ENCODE measurements at places on chromosomes 2 and 18.

GRCh38 chr2:124171472-124172063 lies 146.5 kb downstream of the CNTNAP5 start:
- DNase-seq, result no peak

- DNase-seq, result no peak
These were observed 548.1 kb downstream of the ADCYAP1 start for GRCh38 chr18:1452821-1453220.

DNA sequence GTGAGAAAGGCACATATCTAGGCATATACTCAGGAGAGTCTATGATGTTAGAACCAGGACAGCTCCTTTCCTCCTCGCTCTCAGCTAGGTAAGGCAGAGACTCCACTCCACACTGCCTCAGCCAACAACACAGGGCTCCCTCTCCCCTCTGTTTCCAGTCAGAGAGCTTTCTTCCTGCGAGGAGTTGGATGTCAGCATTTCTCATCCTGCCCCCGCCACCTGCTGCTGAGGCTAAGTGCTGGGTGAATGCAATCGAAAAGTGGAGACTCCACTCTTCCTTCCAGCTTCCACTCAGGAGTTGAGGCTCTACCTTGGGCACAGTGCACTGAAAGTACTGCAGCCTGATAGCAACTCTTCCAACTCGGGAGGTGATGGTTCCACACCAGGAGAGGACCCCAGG lies 177.2 kb upstream of the RAB6C start:
- no peak for DNase-seq

- no peak for DNase-seq
These were observed 182.6 kb downstream of the ZNF804A start for GRCh38 chr2:184780944-184781343.

DNA sequence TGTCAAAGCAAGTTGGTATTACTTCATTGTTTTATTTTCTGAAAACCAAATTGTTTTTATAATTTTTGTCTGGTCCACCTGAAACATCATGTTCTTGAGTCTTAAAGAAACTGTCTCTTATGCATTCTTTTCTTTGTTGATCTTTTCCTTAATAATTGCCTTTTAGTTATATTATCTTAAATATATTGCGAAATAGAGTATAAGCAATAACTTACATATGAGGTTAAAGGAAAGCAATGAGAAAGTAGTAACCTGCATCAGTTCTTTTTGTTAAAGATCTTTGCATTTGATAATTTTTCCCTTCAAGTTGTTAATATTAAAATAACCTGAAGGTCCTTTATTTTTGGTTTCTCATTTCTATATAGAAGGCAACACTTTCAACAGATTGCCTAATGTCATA lies 315.0 kb downstream of the CTNNA2 start:
- DNase-seq, result no peak

GRCh38 chr2:222538535-222538934 lies 114.2 kb downstream of the SGPP2 start:
- no peak for DNase-seq

DNA sequence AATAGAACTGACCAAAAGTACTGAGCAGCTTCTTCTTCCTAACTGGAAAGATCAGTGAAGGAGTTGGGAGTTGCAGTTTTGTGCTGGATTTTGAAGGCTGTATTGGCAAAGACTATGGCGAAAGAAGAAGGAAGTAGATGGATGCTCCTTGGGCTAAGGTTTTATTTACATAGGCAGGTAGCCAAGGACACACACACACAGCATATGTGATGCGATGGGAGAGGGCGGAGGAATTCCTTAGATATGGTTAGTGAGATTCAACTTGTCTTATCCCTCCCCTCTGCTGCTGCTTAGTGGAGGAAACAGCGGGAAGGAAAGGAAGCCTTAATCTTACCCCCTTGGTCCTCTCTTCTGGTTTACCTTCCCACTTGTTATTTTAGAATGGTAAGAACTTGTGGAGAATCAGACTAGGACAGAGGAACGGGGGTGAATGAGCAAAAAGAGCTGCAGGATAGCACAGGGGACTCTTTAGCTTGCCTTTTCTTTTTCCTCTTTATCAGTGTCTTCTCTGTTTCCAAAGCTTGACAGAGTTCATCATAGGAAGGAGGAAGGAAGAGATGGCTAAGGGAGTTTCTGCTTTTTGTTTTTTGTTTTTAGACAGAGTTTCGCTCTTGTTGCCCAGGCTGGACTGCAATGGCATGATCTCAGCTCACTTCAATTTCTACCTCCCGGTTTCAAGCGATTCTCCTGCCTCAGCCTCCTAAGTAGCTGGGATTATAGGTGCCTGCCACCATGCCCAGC lies 87.9 kb downstream of the OSBPL6 start:
- DNase-seq, result no peak

DNA sequence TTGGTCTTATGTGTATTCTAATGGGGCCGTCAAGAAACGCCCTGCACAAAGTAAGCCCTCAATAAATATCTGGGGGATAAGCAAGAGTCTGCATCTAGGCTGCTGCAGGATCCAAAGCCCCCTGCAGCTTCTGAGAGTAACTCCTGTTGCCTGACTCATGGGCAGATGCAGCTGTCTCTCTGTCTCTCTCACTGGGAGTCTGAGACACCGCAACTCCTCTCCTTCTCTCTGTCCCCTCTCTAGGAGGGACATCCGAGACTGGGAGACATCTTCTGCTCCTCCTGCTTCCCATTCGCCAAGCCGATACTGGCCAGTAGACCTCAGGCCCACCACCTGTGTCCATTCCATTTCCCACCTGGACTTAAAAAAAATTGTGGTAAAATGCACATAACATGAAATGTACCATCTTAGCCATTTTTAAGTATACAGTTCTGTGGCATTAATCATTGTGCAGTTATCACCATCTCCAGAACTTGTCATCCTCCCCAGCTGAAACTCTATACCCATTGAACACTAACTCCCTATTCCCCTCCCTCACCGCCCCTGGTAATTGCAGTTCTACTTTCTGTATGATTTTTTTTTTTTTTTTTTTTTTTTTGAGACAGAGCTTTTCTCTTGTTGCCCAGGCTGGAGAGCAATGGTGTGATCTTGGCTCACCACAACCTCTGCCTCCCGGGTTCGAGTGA lies 20.1 kb downstream of the DYSF start:
- DNase-seq, result no peak

- no peak for DNase-seq
These were observed 307.3 kb downstream of the GBX2 start for GRCh38 chr2:235860871-235861270.

- DNase-seq, result no peak
These were observed 36.6 kb downstream of the ARL6IP6 start for GRCh38 chr2:152755029-152755428.

- DNase-seq, result no peak
These were observed 14.9 kb upstream of the FAP start for GRCh38 chr2:162258169-162258568.

DNA sequence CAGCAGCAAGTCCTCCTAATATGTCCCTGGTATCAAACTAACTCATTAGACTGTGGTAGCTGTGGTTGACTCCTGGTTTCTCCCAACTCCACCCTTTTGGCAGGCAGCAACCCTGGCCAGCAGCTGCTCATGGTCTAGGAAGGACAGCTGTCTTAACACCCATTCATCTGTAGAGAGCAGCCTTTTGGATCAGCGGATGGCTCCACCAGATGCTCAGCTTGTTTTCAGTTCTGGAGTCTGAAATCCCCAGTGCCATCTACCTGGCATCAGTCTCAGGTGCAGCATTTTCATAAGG lies 100.5 kb downstream of the SPOPL start:
- no peak for DNase-seq

GRCh38 chr2:234989183-234989701 lies 37.4 kb downstream of the SH3BP4 start:
- DNase-seq, result no peak

DNA sequence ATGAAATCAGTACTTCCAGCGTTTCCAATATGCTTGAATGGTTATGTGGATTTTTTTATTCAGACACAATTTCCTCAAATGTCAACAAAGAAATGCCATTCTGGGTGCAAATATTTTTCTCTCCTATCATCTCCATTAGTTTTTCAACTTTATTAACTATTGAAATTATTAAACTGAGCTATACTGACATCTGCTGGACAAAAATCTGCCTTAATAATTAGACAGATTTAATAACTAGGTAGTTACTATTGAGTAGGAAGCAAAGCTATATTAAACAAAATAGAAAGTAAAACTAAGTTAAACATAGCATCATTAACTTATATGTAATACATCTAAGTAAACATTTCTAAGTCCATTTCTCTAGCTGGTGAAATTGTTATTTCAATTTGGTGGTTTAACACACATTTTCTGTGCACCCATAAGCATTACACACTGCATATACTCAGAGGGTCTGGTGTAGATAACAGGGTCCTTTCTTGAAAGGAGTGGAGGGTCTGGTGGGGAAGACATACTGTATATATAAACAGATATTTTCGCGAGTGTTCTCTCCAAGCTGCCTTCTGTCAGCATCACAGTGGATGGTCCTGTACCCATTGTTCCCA lies 77.0 kb downstream of the LANCL1 start:
- no peak for DNase-seq

GRCh38 chr2:80482276-80482675 lies 177.7 kb upstream of the LRRTM1 start:
- DNase-seq, result no peak

GRCh38 chr18:61541673-61542072 lies 208.4 kb downstream of the CDH20 start:
- DNase-seq, result no peak

DNA sequence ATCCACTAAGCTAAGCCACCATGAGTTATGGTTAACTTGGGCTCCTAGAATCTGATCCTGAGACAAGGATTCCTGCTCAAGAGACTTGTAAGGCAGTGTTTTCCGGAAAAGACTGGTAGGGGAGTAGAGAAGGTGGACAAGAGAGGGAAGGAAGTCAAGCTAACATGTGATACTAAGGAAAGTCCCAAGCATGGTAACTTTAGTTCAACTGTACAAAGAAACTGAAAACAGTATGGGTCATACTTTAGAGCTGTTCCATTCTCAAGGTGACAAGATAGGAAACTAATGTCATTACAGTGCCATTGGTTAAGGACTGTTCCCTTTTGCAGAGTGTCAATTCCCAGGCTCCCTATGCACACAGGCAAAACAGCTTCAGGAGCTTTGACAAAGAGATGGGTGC lies 5.8 kb downstream of the MYO5B start:
- no peak for DNase-seq

DNA sequence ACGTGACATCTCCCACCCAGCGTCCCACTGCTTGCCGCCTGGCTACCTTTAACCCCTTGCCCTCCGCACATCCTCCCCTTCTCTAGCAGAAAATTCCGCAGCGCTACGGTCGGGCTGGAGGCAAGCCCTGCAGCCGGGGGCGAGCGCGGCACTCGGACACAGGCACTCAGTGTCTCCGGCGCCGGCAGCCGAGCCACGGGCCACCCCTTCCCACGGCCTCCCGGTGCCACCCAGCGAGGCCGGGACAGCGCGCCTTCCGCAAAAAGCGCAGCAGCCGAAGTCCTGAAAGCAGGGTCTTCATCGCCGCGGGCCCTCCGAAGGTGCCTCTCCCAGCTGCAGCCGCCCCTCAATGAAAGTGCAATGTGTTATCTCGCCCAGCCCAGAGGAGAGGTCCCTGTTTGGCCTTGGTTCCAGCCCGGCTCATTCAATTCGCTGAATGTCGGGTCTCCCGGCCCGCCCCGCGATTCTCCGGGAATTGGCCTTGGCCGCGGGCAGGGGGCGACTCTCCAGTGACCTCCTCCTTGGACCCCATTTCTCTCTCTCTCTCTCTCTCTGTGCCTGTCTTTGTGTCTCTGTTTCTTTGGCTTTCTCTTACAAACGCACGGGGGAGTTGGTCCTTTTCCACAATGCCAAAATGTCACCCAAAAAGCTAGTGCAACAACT lies 1.1 kb downstream of the DLGAP1 start:
- DNase-seq, result no peak

DNA sequence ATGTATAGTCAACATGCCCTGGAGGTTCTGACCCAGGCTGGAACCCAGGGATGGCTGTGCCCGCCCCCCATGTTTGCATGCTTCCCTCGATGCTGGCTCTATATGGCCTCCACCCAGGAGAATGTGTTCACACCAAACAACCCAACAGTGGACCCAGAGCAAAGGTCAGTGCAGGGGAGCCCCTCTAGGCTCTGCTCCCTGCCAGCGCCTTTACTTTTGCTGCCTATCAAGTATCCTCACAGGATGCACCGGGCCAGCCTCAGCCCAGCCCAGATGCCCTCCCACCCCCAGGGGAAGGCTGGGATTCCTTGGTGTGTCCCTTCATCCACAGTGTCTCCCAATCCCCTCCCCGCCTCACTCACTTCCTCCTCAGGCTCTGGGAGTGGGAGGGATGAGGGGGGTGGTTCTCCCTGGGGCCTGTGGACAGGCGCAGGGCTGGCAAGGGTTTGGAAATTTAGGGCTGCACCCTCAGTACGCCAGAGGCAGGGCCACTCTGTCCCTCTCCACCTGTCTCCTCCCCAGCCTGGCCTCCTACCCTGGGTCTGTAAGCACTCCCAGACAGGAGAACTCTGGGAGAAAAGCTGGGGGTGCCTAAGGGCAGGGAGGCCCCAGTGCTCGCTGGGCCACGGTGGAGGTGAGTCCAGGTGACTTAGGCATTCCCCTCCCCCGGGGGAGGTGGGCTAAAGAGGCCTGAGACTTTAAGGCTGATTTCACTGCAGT lies 2.3 kb downstream of the ATP6V1B1 start:
- DNase-seq, result no peak

- DNase-seq, result no peak
These were observed 93.9 kb downstream of the ACKR3 start for GRCh38 chr2:236663287-236664101.

DNA sequence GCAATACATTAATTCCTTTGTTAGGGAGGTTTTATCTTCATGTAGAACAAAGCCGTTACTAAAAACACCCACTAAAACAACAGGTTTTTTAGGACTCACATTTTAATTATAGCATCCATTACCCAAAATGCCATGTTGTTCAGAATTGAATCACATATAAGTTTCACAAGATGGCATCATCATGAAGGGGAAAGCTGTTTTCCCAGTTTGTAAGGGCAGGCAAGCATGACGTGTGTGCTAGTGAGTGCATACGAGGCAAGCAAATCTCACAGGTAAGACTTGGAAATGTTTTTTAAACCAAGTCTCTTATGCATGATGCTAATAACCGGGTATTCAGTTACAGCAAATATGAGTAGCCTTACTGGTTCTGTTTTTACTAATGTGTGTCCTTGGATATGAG lies 111.8 kb upstream of the NFATC1 start:
- DNase-seq, result no peak

- no peak for DNase-seq
These were observed 24.2 kb downstream of the BCL11A start for GRCh38 chr2:60529136-60529784.

GRCh38 chr2:138762533-138762932 lies 17.7 kb downstream of the NXPH2 start:
- DNase-seq, result no peak
